Activated CD8-positive, alpha-beta memory T cell treated with anti-CD3 and anti-CD28 coated beads, Interleukin-2, amount 10 ng/mL, durations not matched to agents 7 days and 5 days (primary cell): ENCODE measurements at places on chromosomes 13 and 19. TPM values are rescaled to one million over a fixed set of nuclear protein-coding genes. Genes with fewer than 3 reads are reported as not detected.

DNA sequence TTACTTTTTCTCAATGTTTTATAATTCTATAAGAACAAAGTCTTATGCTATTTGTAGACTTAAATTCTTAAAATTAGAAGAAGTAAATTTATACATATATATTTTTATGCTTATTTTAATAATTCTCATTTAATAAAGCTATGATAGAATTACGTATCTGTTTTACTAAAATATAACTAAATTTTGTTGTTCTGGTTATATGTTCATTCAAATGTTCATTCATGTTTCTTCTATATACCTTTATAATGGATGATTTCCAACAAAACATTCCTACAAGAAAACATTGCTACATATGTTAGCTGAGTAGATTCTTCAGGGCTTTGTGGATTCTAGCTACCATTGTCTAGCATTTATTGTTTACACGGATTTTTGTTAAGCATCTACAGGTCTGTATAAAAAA lies 634.3 kb upstream of the PCDH20 start:
- H3K4me3 ChIP-seq: no peak overlapping the region
- no peaks in the 10 kb centered on the region for H3K36me3 ChIP-seq
- DNase-seq: no peak
- no peaks in the 10 kb centered on the region for H3K4me1 ChIP-seq
- no peaks in the 10 kb centered on the region for H3K27me3 ChIP-seq
- H3K27ac ChIP-seq: no peak overlapping the region

- H3K36me3 ChIP-seq: no peaks in the 10 kb centered on the region
- H3K4me1 ChIP-seq: peaks cover 32% of the 10 kb centered on the region
- DNase-seq: no peak
These were observed 16.0 kb downstream of the TMEM272 start for GRCh38 chr13:51828730-51829567.

- DNase-seq: no peak
- peak overlapping the region; percentile 9 for H3K27ac ChIP-seq
- H3K4me3 ChIP-seq: no peak overlapping the region
- H3K36me3 ChIP-seq: no peaks in the 10 kb centered on the region
- no peaks in the 10 kb centered on the region for H3K27me3 ChIP-seq
These were observed 913.8 kb upstream of the SLITRK5 start for GRCh38 chr13:86757236-86757978.

CCDC122 gene
- total RNA-seq: 2.0 TPM

DNA sequence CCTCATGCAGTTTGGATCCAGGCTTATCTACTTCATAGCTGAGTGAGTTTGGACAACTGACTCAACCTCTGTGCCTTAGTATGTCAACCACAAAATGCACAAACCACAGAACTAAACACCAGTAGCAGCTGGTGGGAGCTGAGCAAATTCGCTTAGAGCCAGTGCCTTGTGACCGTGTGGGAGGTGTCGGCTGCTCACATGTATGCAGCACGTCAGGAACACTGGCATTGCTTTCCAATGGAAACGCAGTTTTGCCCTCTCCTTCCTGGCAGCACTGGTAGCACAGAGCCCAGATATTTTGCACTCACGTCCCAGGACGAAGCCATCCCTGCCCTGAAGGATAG lies 8.3 kb upstream of the NTN5 start:
- no peak for DNase-seq
- H3K27me3 ChIP-seq: no peaks in the 10 kb centered on the region
- peaks cover 7% of the 10 kb centered on the region for H3K4me1 ChIP-seq
- no peak overlapping the region for H3K27ac ChIP-seq
- H3K36me3 ChIP-seq: no peaks in the 10 kb centered on the region

- H3K36me3 ChIP-seq: peaks cover 5% of the 10 kb centered on the region
- peak overlapping the region; percentile 79 for H3K4me3 ChIP-seq
- peak overlapping the region; percentile 84 for H3K27ac ChIP-seq
- H3K4me1 ChIP-seq: no peaks in the 10 kb centered on the region
- H3K27me3 ChIP-seq: no peaks in the 10 kb centered on the region
These were observed 315 bp downstream of the ZNF492 start for GRCh38 chr19:22634450-22634827.

CABP5 gene
- total RNA-seq: not detected

SH2D3A gene
- 13.8 TPM for total RNA-seq

SERP2 gene
- total RNA-seq: not detected

NALCN gene
- not detected for total RNA-seq
